ENCODE measurements at places on chromosomes 7 and 10. TPM values are rescaled to one million over a fixed set of nuclear protein-coding genes. Genes with fewer than 3 reads are reported as not detected.

DNA sequence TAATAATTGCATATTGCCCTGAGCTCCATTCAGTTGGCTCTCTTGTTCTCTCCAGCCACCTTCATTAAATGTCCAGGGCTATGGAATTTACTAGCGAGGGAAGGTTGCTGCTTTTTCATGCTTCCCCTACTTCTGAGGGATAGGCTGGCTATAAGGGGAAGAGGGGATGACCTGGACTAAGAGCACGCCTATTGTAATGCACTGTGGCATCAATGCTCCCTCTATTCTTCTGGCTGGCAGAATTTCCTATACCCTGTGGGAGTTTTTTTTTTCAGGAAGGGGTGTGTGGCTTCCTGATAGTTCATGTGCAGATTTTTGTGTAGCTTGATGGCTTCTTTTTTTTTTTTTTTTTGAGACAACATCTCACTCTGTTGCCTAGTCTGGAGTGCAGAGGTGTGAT lies 155.8 kb downstream of the SND1 start:
- DNase-seq, result no peak

COX19 gene
- total RNA-seq, result 7.6 TPM

DNA sequence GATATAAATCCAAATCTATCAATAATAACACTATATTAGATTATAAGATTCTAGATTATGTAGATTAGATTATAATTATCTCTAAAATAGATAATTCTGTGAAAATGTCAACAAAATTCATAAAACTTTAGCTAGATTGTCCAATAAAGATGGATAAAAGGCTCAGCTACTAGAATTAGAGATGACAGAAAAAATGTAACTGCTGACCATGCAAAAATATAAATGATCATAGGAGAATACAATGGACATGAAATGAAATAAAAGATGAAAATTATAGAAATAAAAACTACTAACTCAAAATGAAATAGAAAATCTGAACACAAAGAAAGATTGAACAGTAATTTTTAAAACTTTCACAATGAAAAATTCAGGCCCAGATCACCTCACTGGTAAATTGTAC lies 1332.1 kb upstream of the CELF2 start:
- DNase-seq, result no peak

GRCh38 chr7:300048-300447 lies 10.1 kb downstream of the FOXL3 start:
- DNase-seq, result no peak

DNA sequence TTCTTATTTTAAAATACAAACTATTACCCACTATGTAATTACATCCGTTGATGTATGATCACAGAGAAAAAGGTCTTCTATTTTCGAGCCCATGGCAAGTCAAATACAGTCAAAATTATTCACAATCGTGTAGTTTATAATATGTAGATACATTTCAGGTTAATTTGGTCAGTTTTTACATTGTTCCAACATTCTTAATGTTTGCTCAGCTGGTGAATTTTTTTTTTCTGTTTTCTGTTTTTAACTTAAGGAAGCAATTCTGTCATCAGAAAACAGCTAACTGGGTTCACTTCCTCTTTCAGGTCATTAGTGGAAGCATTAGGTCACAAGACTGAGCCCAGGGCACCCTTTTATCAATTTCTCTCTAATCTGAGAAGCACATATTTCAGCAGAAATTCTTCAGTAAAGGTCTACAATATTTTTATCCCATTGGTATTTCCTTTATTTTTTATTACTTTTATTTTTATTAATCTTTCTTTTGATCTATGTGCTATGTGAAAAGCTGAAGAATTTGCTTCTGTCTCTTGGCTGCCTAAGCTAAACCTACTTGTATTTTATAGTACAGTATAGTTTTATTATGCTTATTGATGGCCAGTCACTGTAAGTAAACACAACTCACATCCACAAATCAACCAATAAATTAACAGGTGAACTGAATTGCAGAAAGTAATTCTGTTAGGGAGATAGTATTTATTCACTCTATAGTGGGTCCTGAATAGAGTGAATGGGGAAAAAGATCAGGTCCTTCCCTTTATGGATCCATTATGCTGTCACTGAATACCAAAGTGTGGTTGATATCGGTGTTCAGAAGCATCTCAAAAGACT lies 84.6 kb downstream of the ICA1 start:
- no peak for DNase-seq

GRCh38 chr10:22619101-22619500 lies 95.3 kb downstream of the PIP4K2A start:
- no peak for DNase-seq

DNA sequence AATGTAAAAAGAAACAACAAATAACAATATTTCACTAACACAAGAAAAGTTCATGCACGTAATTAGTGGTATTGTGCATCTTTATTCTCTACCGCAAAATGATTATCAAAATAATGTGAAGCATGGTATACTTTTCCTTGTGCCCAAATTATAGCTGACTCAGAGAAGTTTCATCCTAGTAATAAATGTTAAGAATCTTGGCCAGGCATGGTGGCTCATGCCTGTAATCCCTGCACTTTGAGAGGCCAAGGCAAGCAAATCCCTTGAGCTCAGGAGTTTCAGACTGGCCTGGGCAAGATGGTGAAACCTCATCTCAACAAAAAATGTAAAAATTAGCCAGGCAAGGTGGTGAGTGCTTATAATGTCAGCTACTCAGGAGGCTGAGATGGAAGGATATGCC lies 105.0 kb downstream of the KMT2C start:
- no peak for DNase-seq

GRCh38 chr10:72086466-72087391 lies 1.6 kb downstream of the SPOCK2 start:
- DNase-seq, result no peak

- DNase-seq, result no peak
Measured at GRCh38 chr7:114652041-114652440, 237.4 kb downstream of the FOXP2 start.

SH3PXD2A gene
- total RNA-seq, result 2.8 TPM

- no peak for DNase-seq
Measured at GRCh38 chr7:54827734-54828133, 68.7 kb upstream of the SEC61G start.

NKX2-3 gene
- total RNA-seq, result 2.5 TPM

DNA sequence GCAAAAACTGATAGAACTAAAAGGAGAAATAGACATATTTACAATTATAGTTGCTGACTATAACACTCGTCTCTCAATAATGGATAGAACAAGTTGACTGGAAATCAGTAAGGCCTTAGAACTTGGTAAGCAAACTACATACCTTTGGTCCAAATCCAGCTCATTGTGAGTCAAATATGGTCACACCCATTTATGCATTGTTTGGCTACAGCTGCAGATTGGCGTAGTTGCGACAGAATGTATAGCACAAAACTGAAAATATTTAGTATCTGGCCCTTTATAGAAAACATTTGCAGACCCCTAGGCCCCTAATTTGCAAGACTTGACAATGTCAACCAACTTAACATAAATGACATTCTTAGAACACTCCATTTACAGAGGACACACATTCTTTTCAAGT lies 103.6 kb upstream of the EGR2 start:
- no peak for DNase-seq

DNA sequence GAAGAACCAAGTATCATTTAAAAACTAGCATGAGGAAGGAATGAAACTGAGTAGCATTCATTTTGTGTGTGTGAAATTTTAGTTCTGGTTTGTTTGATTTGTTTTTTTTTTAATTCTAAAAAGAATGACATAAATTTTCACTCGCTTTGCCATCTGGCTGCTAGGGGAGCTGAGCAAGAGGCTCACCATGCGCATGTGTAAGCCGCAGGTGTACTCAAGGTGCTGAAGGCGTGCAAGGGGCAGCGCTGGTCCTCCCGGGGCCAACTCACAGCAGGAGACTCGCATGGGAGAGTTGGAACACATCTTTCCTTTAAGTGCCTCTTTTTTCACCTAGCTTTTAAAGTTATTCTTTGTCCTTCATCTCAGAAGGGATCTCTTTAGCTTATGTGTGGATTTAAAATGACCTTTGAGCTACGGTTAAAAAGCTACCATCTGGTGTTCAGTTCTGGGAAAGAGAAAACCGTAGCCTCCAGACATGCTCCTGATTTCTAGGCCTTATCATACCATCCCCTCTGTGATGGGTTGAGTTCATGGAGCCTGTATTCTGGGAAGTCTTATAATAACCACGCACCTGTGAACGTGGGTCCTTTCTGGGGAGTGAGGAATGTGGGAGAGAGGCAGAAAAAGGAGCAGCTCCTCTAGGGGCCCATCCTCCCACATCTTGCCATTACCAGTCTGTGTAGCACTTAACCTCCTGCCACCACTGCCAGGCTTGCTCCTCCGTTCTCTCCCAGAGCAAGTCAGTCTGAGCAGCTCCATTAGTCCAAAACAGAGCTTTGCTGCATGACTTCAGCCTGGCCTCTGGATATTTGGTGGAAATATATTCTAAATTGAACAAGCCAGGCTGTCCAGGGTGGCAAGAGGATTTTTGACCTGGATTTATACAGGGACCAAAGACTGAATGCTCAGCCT lies 61.9 kb downstream of the KLHDC10 start:
- no peak for DNase-seq

GRCh38 chr7:17696422-17696821 lies 243.9 kb downstream of the SNX13 start:
- peak; percentile 68 for DNase-seq

DNA sequence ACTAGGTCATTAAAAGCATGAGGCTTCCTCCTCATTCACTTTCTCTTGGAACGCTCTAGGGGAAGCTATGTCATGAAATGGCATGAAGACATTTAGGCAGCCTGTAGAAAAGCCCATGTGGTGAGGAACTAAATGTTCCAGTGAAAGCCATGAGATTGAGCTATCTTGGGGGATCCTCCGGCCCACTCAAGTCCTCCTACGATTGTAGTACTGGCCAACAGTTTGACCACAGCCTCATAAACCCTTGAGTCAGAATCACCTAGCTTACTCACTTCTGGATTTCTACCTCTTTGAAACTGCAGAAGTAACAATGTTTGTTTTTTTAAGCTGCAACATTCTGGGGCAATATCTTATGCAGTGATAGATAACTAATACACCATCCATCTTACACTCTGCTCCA lies 605.1 kb downstream of the SORCS1 start:
- DNase-seq, result no peak

GRCh38 chr10:30384051-30384674 lies 35.1 kb upstream of the MTPAP start:
- no peak for DNase-seq

- no peak for DNase-seq
Measured at GRCh38 chr10:73228247-73228646, 18.8 kb downstream of the DNAJC9 start.

GRCh38 chr7:71144963-71145362 lies 13.0 kb downstream of the GALNT17 start:
- no peak for DNase-seq

Measured in Caki2 (cell line).